SJCRH30 (cell line): ENCODE measurements at places on chromosomes 13 and 19. TPM values are rescaled to one million over a fixed set of nuclear protein-coding genes. Genes with fewer than 3 reads are reported as not detected.

DNA sequence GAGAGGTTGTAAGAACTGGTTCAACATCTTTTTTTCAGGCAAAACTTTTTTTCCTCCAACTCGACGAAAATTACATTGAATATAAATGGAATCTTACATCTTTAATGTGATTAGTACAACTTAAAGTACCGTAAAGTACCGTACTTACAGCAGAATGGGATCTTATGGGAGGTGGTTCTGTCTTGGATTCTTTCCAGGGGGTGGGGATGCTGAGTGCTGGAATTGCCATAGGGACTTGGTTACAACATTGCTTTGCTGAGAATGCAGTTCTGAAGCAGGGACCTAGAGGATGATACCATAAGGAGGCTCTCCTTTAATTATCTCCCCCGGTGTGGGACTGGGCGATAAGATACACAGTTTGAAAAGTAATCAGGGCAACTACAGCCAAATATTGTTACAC lies 186.4 kb downstream of the KLF5 start:
- H3K4me3 ChIP-seq, result no peak overlapping the region
- no peak overlapping the region for H3K27ac ChIP-seq
- no peaks in the 10 kb centered on the region for H3K36me3 ChIP-seq
- H3K4me1 ChIP-seq, result peaks cover 12% of the 10 kb centered on the region; the same call in 1 of the 2 replicates
- H3K27me3 ChIP-seq, result no peaks in the 10 kb centered on the region

DNA sequence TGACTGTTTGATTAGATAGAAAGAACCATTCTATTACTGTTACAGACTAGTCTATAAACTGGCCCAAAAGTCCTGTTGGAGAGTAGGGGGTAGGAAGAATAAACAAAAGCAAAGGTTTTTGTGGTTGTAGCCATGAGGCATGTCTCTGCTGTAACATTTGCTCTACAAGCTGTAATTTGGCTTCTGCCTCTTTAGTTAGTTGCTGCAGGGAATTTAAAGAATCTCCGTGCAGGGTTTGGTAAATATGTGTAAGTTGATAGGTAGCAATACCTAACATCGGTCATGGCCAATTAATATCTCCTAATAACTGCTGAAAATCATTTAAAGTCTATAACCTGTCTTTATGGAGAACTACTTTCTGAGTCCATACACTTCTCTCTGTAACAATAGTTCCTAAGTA lies 13.0 kb downstream of the FPR3 start:
- no peaks in the 10 kb centered on the region for H3K27me3 ChIP-seq
- H3K27ac ChIP-seq, result no peak overlapping the region
- H3K4me3 ChIP-seq, result no peak overlapping the region
- no peak for DNase-seq
- H3K36me3 ChIP-seq, result no peaks in the 10 kb centered on the region
- H3K4me1 ChIP-seq, result no peaks in the 10 kb centered on the region

DNA sequence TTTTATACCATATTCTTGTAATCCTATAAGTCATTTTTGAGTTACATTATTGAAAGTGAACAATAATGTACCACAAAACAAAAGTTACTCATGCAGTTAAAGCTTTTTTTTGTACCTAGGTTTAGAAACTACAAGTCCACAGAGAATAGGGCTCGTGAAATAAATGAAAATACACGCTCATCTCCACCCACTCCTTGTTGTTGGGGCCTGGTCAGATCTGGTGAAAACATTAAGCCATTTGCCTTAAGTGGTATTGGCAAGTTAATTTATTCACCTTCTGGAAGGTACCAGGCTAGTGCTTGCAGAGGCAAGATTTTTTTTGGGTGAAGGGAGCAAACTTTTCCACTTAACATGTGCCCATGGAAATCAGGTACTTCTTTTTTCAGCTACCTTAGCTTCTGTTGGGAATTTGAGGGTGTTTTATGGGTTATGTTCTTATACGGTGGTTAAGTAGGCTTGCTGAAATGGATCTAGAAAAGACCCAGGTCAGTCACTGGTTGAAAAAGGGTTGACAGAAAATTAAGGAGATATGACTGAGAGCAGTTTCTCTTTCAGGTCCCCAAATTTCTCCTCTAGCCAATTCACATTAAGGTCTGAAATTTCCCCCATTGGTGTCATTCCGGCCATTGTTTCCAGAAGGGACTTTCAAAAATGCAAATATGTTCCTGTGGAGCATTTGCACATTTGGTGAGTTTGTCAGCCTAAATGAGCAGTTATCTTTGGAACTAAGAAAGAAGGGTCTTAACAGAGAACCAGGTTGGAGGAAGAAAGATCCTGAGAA lies 143.3 kb downstream of the KCNRG start:
- no peaks in the 10 kb centered on the region for H3K36me3 ChIP-seq
- H3K4me1 ChIP-seq, result peaks cover 3% of the 10 kb centered on the region; the same call in 1 of the 2 replicates
- H3K4me3 ChIP-seq, result no peak overlapping the region
- no peak for DNase-seq
- H3K27me3 ChIP-seq, result no peaks in the 10 kb centered on the region

DNA sequence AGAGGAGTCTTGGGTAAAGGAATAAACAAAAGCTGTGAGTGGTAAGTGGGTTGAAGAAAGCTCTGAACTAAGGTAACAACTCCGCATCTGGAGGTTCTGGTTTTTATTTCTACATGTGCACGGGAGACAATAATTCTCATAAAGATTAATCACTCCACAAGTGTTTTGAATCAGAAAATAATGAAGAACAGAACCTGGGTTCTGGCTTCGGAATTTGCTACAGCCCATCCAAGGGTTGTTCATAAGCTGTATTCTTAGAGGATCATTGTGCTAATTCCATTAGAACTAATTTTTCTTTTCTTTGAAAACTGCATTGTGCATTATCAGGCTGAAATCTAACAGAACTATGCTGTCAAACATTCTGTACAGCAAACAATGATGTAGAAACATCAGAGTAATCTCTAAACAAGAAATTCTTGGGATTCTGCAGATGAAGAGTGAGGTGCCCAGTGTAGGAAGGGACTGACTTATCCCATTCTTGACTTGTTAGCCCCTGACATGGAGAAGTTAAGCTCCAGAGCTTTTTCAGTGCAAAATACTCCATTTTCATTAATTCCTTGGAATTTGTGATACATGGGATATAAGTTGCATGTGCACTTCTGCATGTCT lies 368.2 kb downstream of the COG6 start:
- peaks cover 6% of the 10 kb centered on the region for H3K4me1 ChIP-seq
- H3K36me3 ChIP-seq, result no peaks in the 10 kb centered on the region
- H3K27ac ChIP-seq, result no peak overlapping the region
- H3K4me3 ChIP-seq, result no peak overlapping the region
- H3K27me3 ChIP-seq, result no peaks in the 10 kb centered on the region

- H3K36me3 ChIP-seq, result no peaks in the 10 kb centered on the region
- H3K4me3 ChIP-seq, result no peak overlapping the region
- no peaks in the 10 kb centered on the region; the same call in 1 of the 2 replicates for H3K27me3 ChIP-seq
- no peaks in the 10 kb centered on the region for H3K4me1 ChIP-seq
- DNase-seq, result no peak
These were observed 6.1 kb upstream of the CLEC4G start for GRCh38 chr19:7738023-7738422.

- no peak overlapping the region for H3K27ac ChIP-seq
- peaks cover 32% of the 10 kb centered on the region for H3K36me3 ChIP-seq
- DNase-seq, result no peak
- no peak overlapping the region for H3K4me3 ChIP-seq
These were observed 6.3 kb upstream of the WTIP start for GRCh38 chr19:34475026-34475974.

GRCh38 chr13:102136735-102137296 lies 265.0 kb downstream of the FGF14 start:
- H3K4me3 ChIP-seq, result no peak overlapping the region
- no peaks in the 10 kb centered on the region for H3K36me3 ChIP-seq
- no peaks in the 10 kb centered on the region for H3K4me1 ChIP-seq
- H3K27me3 ChIP-seq, result no peaks in the 10 kb centered on the region

DNA sequence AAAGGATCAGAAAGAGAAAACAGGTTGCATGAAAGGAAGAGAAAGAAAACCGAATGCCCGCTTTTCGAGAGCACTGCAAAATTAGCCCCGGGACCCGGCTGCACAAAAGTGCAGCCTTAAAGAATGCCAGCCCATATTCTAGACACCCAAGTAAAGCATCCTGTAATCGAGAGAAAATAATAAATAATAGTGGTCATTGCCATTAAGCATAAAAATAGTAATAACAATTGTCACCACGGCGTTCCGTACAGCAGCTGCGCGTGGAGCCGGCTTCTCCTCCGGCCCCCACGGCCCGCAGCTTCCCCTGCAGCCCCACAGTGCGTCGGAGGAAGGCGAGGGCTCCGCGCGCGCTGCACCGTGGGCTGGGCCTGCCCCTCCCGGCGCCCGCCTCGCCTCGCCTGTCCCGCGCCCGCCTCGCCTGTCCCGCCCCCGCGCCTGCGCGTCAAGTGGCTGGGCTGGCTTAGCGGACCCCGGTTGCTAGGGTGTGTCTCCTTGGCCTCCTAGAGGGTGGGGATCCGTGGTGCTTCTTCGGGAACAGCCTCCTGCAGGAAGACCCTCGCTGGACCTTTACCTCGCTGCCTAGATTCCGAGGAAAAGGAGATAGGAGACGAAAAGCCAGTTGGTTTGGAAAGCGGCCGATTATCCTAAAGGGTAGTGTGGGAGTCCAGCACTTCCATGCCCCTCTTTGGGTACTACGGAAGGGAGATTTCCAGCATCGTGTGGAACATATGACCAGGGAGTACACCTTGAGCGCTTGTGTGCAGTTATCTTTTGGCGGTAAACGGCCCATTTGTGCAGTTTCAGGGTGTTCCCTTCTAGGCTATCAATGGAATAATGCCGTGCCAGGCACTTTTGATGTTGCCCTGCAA lies at the start of gene LRRC63:
LRRC63 (plus strand) TSS at position 446 of the 869 bp plus-strand sequence. CDS start 1,107 bp downstream, outside the sequence.
- H3K27ac ChIP-seq, result no peak within 1 kb of the TSS
- peak within 1 kb of the TSS; percentile 50 for H3K4me3 ChIP-seq
- no peaks in the 10 kb centered on the region for H3K36me3 ChIP-seq

GRCh38 chr13:98289339-98289945 lies 112.4 kb upstream of the RNF113B start:
- no peak overlapping the region for H3K27ac ChIP-seq
- no peaks in the 10 kb centered on the region for H3K36me3 ChIP-seq
- H3K4me3 ChIP-seq, result no peak overlapping the region

GRCh38 chr19:366951-367350 lies 22.4 kb upstream of the MIER2 start:
- H3K27me3 ChIP-seq, result no peaks in the 10 kb centered on the region
- no peaks in the 10 kb centered on the region for H3K36me3 ChIP-seq
- no peaks in the 10 kb centered on the region for H3K4me1 ChIP-seq
- H3K4me3 ChIP-seq, result no peak overlapping the region
- no peak for DNase-seq

- H3K27me3 ChIP-seq, result no peaks in the 10 kb centered on the region
- H3K4me3 ChIP-seq, result no peak overlapping the region
- no peaks in the 10 kb centered on the region for H3K4me1 ChIP-seq
- no peaks in the 10 kb centered on the region for H3K36me3 ChIP-seq
- no peak for DNase-seq
- no peak overlapping the region for H3K27ac ChIP-seq
These were observed 197.8 kb downstream of the NALCN start for GRCh38 chr13:101218484-101218883.

DNA sequence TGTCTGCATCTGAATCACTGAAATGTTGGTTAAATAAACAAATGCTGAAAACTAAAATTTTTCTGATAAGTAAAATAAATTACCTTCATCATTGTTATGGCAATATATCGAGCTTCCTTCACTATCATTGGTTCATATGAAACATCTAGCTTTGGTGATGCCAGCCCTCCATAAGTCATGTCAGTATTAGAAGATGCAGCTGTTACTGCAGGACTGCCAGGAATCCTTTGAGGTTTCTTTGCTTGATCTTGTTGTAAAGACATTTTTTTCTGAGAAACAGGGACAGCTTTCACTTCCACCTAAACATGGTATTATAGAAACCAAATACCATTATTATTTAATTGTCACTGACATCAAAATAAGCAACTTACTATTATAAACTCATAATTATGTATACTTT lies 123.7 kb upstream of the FBXL3 start:
- H3K4me1 ChIP-seq, result peaks cover 8% of the 10 kb centered on the region
- DNase-seq, result peak; percentile 46
- no peaks in the 10 kb centered on the region for H3K27me3 ChIP-seq
- H3K27ac ChIP-seq, result no peak overlapping the region
- no peak overlapping the region for H3K4me3 ChIP-seq

GRCh38 chr19:31270897-31271296 lies 78.3 kb downstream of the TSHZ3 start:
- no peak overlapping the region for H3K27ac ChIP-seq
- no peak overlapping the region for H3K4me3 ChIP-seq
- peaks cover 5% of the 10 kb centered on the region; the same call in 1 of the 2 replicates for H3K4me1 ChIP-seq
- DNase-seq, result no peak
- peaks cover 35% of the 10 kb centered on the region for H3K36me3 ChIP-seq

DNA sequence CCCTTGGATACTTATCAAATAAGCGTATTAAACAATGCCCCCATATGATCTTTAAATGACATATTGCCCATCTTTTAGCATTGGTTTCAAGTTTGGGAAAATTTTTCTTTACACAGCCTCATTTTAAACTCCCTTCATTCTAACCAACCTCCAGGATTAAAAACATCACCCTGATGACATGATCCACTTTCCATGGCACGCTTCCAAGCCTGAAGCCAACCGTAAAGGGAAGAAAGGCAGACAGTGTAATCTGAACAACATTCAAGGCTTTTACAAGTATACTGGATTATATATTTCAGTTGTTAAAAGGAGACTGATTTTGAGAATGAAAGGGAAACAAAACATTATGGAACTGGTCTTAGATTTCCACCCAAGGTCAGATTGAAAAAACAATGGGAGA lies 1721.9 kb downstream of the OLFM4 start:
- H3K36me3 ChIP-seq, result no peaks in the 10 kb centered on the region
- no peak overlapping the region for H3K27ac ChIP-seq
- no peak overlapping the region for H3K4me3 ChIP-seq
- no peaks in the 10 kb centered on the region for H3K4me1 ChIP-seq

DNA sequence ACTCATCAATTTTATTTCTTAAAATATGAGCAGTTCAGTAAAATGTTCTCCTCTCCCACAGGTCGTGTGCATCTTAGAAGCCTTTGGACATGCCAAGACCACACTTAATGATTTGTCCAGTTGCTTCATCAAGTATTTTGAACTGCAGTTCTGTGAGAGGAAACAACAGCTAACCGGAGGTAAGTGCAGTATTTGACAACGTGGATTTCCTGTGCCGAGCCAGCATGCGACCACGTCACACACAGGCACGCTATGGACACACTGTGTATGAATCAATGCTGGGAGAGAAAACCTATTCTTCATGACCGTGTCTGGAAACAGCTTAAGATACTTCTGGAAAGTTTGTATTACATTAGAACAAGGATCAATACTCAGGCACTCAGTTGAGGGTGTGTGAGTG lies 268.5 kb downstream of the MYO16 start:
- H3K36me3 ChIP-seq, result no peaks in the 10 kb centered on the region
- no peak overlapping the region for H3K27ac ChIP-seq
- H3K4me1 ChIP-seq, result no peaks in the 10 kb centered on the region
- no peaks in the 10 kb centered on the region for H3K27me3 ChIP-seq
- no peak for DNase-seq

- DNase-seq, result no peak
- H3K4me1 ChIP-seq, result no peaks in the 10 kb centered on the region
- H3K27ac ChIP-seq, result no peak overlapping the region
- H3K4me3 ChIP-seq, result no peak overlapping the region
These were observed 786.6 kb upstream of the SLITRK6 start for GRCh38 chr13:86585835-86586234.

Gene ERICH6B
- not detected in 2 replicates for total RNA-seq

Gene DMKN
- total RNA-seq, result not detected in 2 replicates

Gene ATP4A
- total RNA-seq, result 0.14 TPM in 1 of 2 replicates, not detected in the other

Gene STARD13
- total RNA-seq, result 29.1 and 35.1 TPM in 2 replicates

Gene PSG11
- total RNA-seq, result not detected in 2 replicates

Gene CYTH2
- total RNA-seq, result 25.0 and 29.0 TPM in 2 replicates

Gene PLK5
- not detected in 2 replicates for total RNA-seq

Gene ATP8B3
- 0.08 TPM in 1 of 2 replicates, not detected in the other for total RNA-seq

Gene BEST2
- 0.04 and 0.10 TPM in 2 replicates for total RNA-seq

Gene TNFSF11
- not detected in 2 replicates for total RNA-seq

Gene KIR3DL1
- not detected in 2 replicates for total RNA-seq

Gene FFAR2
- total RNA-seq, result not detected in 2 replicates
